BE2C (cell line): ENCODE measurements at places on chromosomes 11 and 22.

DNA sequence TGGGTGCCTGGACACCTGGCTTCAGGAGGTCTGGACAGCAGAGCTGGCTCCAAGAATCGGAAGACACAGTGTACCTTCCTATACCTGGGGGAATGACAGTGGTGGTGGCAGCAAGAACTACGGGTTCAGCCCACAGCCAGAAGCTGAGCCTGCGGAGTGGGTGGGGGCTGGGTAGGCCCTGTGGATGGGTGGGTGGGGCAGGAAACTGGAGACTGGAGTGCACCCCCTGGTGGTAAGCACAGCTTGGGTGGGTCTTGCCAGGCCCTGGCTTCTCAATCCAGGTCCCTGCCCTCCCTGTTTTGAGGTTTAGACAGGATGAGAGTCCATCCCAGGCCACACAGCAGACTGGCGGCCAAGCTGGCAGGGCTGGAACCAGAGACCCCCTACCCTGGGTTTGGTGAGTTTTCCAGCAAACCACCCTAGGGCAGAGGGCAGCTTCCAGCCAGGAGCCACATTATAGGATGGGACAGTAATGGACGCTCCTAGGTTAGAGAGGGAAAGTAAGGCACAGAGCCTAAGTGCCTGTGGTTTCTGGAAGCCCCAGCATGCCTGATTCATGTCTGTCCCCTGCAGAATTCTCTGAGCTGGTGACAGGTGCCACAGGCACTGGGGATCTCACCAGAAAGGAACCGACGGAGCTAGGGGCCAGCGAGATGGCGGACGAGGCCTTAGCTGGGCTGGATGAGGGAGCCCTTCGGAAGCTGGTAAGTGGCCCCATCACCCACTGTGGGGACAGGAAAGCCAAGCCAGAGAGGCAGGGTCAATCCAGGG, 1.7 kb downstream of the SMTN start:
- DNase-seq, result peak; percentile 73

DNA sequence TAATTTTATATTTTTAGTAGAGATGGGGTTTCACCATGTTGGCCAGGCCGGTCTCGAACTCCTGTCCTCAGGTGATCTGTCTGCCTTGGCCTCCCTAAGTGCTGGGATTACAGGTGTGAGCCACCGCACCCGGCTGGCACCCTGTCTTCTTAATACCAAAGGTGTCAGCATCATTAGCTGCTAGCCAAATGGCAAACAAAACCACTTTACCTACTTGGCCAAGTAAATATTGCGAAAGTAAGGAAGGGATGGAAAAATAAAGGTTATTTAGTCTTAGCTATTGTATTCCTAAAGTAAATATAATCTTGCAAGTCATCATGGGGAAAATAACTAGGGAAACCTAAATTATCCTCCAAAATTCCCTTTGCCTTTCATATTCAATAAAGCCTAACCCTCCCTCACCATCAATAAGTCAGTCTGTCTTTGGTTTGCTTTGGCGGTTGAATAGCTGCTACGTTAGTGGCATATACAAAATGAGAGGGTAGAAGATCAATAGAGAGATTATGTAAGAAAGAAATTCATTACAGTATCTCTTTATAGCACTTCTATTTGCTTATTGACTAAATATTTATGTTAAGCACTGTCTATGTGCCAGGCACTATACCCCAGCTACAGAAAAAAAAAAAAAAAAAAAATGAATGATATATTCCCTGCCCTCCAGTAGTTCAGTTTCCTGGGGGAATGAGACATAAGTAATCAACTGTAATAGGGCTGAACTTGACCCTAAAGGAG, 40.2 kb upstream of the CFAP300 start:
- no peak for DNase-seq

GRCh38 chr11:27196203-27196897, 155.7 kb downstream of the BBOX1 start:
- DNase-seq, result no peak

DNA sequence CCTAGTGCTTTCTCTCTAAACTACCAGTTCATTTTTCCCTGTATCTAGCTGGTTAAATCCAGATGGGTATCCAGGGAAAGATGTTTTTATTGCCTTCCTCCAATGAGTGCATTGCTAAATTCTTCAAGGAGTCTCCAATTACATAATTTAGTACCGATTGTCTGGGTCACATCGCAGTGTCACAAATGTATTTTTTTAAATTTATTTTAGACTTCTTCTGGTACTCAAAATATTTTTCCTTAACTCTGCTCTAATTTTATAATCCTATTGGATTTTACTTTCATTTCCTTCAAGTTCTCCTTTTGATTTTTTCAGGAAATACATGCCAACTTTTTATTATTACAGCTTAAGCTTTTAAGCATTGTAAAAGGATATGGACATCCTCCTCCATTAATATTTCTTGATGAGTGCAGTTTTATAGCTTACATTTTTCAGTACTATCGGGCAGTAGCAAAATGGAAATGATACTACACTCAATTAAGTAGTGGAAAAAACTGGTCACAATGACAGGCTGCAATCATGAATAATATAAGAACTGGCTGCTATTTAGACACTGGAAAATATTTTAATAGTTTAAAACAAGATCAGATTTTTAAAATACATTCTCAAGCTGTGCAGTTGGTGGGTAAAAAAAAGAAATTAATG, 20.3 kb downstream of the BBOX1 start:
- DNase-seq, result no peak

- no peak for DNase-seq
These were observed 37.9 kb downstream of the AMOTL1 start for GRCh38 chr11:94806014-94806413.

DNA sequence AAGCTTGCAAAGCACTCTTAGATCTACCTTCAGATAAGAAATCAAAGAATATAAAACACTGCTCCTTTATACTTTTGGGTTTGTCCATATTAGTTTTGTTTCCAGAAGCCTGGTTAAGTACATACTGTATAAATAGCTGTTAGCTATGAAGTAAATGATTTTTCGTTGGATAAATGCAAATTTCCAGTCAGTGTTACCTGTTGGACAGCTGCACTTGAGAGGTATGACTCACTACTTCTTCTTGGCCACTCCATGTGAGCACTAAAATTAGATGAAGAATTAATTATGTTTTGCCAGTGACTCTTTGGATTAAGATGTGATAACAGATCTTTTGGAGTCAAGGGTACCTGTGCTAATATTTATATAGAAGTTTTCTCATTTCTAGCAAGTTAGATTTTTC, 9.5 kb upstream of the TSG101 start:
- DNase-seq, result no peak

- DNase-seq, result no peak
These were observed 275.0 kb downstream of the FAM76B start for GRCh38 chr11:95514416-95515110.

GRCh38 chr11:1825039-1825740, 9.6 kb upstream of the SYT8 start:
- DNase-seq, result no peak

GRCh38 chr11:118306556-118306955, 2.0 kb downstream of the CD3E start:
- no peak for DNase-seq

- no peak for DNase-seq
These were observed 25.9 kb upstream of the MMP13 start for GRCh38 chr11:102981324-102981910.

- DNase-seq, result no peak
These were observed 672 bp downstream of the TMEM135 start for GRCh38 chr11:87038235-87038977.

- peak; percentile 82 for DNase-seq
These were observed 46.0 kb upstream of the PARVA start for GRCh38 chr11:12331239-12331874.

- no peak for DNase-seq
These were observed 129.2 kb upstream of the MTMR2 start for GRCh38 chr11:96052921-96053651.

DNA sequence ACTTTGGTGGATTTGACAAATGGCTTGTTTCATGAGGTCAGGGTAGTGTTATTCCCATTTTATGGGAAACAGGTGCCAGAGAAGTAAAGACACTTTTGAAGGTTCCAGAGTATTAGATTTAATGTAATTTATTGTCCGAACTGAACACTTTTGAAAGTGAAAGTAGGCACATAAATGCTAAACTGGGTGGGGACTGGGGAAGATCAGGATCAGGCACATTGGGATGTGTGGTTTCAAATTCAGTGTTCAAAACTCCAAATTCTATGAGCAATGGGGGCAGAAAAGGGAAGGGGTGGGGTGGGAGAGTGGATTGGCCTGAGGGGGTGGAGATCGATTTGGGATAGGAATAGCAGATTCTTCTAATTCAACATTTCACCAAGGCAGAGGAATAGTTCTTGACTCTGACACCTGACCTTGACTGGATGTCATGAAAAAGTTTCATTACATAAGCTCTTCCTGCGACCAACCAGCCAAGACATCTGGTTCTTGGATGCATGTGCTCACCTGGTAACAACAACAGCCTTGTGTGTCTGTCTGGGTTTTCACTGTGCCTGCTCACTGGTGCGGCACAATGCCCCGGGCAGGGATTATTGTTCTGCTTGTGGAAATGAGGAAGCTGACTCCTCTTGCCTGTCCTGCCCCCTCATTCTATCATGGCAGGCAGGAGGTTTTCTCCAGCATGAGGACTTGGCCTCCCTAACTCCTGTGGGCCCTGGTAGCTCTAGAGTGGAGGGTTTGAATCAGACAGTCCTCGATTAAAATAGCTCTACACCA, 10.8 kb downstream of the PPFIBP2 start:
- DNase-seq, result peak; percentile 37
